Bronchial epithelial cell (primary cell): ENCODE measurements at places on chromosomes 1 and 21. TPM values are rescaled to one million over a fixed set of nuclear protein-coding genes. Genes with fewer than 3 reads are reported as not detected.
A peak's percentile ranks its signal among the peaks of the same experiment; 100 is the strongest.

DPYD gene
- 1.6 and 2.7 TPM in 2 replicates for total RNA-seq

C2CD4D gene
- not detected in 2 replicates for total RNA-seq

FCRL6 gene
- total RNA-seq = 0.13 TPM in 1 of 2 replicates, not detected in the other

SLC9C2 gene
- not detected in 2 replicates for total RNA-seq

DNAJC6 gene
- total RNA-seq = 1.9 and 2.1 TPM in 2 replicates

DNA sequence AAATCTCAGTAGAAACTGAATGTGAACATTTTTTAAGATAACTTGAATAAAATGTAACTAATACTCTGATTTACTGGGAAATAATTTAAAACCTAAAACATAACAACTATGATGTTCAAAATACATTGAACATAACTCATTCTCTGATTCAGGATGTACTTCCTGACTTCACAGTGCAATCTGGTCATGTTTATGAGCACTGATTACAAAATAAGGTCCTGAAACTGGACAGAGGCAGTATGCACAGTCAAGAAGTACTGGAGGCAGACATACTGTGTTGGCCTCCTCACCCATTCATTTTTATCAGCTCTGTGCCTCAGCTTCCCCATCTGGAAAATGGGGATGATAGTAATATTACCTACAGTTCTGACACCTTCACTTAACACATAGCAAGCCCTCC lies 651.3 kb downstream of the PTPRC start:
- peak; percentile 49 for DNase-seq

DNA sequence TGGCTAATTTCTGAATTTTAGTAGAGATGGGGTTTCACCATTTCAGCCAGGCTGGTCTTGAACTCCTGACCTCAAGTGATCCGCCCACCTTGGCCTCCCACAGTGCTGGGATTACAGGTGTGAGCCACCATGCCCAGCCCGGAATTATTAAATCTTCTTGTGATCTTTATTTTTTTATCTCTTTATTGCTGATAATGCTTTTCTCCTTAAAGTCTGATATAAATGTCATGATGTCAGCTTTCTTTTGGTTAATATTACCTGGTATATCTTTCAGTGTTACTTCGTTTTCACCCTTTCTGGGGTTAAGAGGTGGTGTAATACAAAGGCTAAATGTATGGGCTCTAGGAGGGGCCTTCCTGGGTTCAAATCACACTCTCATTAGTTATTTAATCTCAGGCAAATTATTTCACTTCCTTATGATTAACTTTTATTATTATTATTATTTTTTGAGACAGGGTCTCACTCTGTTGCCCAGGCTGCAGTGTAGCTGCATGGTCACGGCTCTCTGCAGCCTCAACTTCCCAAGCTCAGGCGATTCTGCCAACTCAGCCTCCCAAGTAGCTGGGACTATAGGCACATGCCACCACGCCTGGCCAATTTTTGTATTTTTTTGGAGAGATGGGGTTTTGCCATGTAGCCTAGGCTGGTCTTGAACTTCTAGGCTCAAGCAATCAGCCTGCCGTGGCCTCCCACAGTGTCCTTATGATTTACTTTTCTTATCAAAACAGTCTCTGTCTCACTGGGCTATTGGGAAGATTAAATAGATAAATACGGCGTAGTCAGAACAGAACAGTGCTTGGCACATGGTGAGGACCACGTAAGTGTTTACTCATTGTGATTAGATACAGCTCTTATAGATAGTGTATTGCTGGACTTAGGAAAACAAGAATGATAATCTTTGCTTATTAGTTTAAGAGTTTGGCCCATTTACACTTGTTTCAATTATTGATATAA lies 216.5 kb downstream of the URB2 start:
- DNase-seq = no peak

DNA sequence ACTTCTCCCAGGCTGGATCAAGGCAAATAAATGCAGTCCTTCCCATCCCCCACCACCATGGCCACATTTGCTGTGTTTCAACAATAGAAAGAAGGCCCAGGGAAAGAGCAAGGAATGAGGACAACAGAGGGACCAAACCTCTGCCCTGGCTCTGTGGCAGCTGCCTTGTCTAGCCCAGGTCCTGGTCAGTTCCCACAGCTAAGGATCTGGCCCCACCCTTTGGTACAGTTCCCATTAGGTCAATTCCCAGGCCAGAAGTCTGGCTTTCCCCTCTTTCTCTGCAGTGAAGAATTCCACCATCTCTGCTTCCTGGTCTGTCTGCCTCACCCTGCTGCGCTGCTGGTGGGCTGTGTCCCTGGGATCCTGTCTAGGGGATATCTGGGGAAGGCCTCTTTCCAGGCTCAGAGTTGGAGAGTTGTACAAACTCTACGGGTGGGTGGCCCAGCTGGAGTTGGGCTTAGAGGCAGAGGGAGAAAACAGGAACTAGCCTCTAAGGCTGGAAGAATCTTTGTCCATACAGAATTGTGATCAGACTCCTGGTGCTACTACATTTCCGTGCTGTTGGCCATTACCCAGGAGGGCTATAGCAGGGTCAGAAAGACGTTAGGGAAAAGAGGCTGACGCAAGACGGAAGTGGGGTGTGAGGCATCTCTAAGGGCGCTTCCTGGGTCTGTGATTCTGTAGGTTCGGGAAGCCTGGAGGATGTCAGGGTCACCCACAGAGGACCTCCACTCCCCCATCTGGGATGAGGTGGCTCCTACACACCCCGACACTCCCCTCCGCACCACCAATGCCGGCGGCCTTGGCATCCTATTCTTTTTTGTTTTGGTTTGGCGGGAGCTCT lies 953 bp upstream of the NDUFS2 start:
- DNase-seq = no peak

- peak; percentile 84 for DNase-seq
Measured at GRCh38 chr1:107076841-107077240, 20.4 kb downstream of the PRMT6 start.

GRCh38 chr1:101284021-101284420 lies 47.2 kb downstream of the S1PR1 start:
- DNase-seq = no peak
